ENCODE measurements at places on chromosomes 6 and 20. TPM values are rescaled to one million over a fixed set of nuclear protein-coding genes. Genes with fewer than 3 reads are reported as not detected.

Gene ZNF184
- polyA plus RNA-seq: 5.2 TPM

Gene ELMO2
- polyA plus RNA-seq: 24.1 TPM

Gene SUMO4
- polyA plus RNA-seq: 2.7 TPM

Gene PLN
- polyA plus RNA-seq: not detected

Gene RIPK1
- polyA plus RNA-seq: 2.4 TPM

Gene NEU1
- polyA plus RNA-seq: 16.1 TPM
